Upper lobe of left lung (tissue), 6 donors: ENCODE measurements at places on chromosomes 1 and 21. TPM values are rescaled to one million over a fixed set of nuclear protein-coding genes. Genes with fewer than 3 reads are reported as not detected.

The SLC16A4 gene
- 13.4 TPM for total RNA-seq

DNA sequence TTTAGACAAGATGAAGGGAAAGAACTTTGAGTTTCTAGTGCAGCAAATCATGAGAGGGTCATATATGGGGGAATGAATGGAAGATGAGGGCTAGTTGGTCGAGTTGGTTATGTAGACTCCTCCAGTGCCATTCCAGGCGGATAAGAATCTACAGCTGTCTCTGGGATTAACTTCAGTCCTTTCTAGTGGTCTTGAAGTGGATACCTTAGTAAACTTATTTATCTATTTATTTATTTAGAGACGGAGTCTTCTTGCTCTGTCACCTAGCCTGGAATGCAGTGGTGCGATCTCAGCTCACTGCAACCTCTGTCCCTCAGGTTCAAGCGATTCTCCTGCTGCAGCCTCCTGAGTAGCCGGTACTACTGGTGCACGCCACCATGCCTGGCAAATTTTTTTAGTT lies 41.4 kb upstream of the RCC2 start:
- no peaks in the 10 kb centered on the region for H3K36me3 ChIP-seq
- H3K4me1 ChIP-seq: no peaks in the 10 kb centered on the region
- H3K27me3 ChIP-seq: no peaks in the 10 kb centered on the region
- no peak overlapping the region for H3K4me3 ChIP-seq

DNA sequence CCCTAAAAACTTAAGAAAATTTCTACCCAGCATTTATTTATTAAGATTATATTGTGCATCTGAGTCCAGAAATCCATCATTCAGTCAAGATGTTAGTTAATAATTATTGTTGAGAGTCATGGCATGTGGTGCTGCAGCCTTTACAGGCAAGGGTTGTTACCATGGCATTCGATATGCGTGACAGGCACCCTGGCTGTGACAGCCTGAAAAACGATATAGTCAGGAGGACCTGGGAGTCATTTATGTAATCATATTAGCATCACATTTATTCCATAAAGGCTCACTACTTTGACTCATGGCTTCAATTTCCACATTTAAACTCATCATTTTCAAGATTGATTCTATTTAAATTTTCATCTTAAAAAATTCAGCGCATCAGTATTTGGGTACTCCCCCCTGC lies 68.0 kb downstream of the CACHD1 start:
- peak overlapping the region; percentile 6 for H3K27ac ChIP-seq
- H3K27me3 ChIP-seq: no peaks in the 10 kb centered on the region
- DNase-seq: no peak
- H3K4me3 ChIP-seq: no peak overlapping the region
- H3K36me3 ChIP-seq: no peaks in the 10 kb centered on the region
- H3K4me1 ChIP-seq: peaks cover 55% of the 10 kb centered on the region

GRCh38 chr1:153352523-153352922 lies 3.9 kb upstream of the PGLYRP4 start:
- no peak overlapping the region for H3K4me3 ChIP-seq
- no peak overlapping the region for H3K27ac ChIP-seq
- H3K36me3 ChIP-seq: no peaks in the 10 kb centered on the region

DNA sequence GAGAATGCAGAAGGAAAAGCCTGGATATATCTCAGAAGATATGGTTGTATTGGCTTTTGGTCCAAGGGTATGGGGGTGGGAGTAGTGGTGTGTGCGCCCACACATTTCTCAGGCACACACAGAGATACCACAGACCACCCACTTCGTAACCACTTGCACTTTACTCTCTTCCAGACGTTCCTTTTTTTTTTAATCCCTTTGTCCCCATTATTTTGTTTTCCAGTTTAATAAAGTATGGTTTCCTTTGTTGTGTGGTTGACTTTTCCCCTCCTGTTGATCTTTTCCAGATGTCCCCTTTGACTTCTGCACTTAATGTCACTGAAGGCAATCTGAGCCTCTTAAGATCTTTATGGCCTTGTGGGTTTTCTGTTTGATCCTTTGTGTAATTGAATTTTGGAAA lies 10.5 kb upstream of the TARS2 start:
- H3K27ac ChIP-seq: no peak overlapping the region
- DNase-seq: no peak
- peaks cover 19% of the 10 kb centered on the region for H3K36me3 ChIP-seq
- H3K4me1 ChIP-seq: peaks cover 15% of the 10 kb centered on the region
- H3K4me3 ChIP-seq: no peak overlapping the region
- no peaks in the 10 kb centered on the region for H3K27me3 ChIP-seq
